Activated naive CD8-positive, alpha-beta T cell treated with anti-CD3 and anti-CD28 coated beads, Interleukin-2, amount 10 ng/mL, durations not matched to agents 7 days and 5 days (primary cell): ENCODE measurements at places on chromosomes 12 and 14. TPM values are rescaled to one million over a fixed set of nuclear protein-coding genes. Genes with fewer than 3 reads are reported as not detected.

DNA sequence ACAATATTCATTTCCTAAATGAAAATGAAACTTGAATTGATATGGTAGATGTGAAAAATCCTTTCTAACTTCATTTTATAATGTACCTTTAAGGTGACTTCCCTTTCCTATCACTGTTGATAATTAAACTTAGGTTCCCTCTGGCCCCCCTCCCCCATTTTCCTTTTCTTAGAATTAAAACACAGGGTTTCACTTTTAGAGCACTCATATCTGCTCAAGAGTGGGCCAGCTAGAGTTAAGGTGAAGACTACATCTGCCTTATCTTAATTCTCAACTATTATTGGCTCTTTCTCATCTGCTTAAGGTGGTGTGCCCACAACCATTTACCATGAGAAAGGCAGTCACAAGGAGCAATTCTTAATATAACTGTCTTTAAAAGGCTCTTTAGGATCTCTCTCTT, 49.7 kb downstream of the LIN52 start:
- no peak for DNase-seq

Gene DERA
- 23.4 TPM for total RNA-seq

DNA sequence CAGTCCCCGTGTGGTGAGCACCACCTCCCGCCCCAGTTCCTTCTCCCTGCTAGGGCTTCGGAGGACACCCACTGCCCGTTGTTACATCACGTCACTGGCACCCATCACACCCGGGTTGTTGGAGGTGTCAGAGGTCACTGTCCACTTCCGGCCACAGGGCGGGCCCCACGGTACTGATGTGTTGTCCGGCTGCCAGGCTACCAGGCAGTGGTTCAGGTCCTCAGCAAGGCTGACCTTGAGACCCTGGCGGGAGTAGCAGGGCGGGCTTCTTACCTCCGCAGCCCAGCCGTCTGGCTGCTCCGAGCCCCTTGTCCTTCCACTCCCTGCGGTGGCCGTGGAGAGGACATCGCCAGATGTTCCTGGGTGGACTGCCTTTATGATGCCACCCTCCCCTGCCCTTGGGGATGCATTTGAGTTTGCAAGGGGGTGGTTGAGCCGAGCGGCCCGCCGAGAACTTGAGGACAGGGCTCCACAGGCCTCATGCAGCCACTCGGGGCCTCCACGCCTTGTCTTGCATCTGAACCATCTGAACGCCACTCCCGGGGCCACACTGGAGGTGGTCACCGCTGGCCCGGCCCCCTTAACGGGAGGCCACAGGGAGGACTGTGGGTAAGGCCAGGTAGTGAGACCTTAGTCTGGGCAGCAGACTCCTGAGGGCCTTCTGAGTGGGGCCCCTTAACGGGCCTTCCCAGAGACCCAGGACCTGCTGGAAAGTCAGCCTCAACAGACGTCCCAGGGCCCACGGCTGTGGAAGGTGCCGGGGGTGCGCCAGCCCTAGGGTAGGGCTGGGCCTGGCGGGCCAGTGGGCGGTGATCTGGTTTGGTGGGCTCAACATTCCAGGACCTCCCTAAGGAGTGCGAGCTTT, 27.1 kb upstream of the PLD4 start:
- no peak for DNase-seq

- no peak for DNase-seq
Observed at GRCh38 chr12:6843118-6843902, 2.6 kb downstream of the GNB3 start.

GRCh38 chr14:100778951-100779690, 46.8 kb upstream of the MEG3 start:
- no peak for DNase-seq

GRCh38 chr14:75826599-75826998, 155.2 kb downstream of the TGFB3 start:
- no peak for DNase-seq

GRCh38 chr12:116650062-116650461, 87.8 kb downstream of the SPRING1 start:
- DNase-seq = no peak

GRCh38 chr12:109609342-109609741, 35.7 kb downstream of the MVK start:
- DNase-seq = no peak

GRCh38 chr14:45526715-45527549, 273.9 kb upstream of the MIS18BP1 start:
- DNase-seq = no peak
